Activated CD8-positive, alpha-beta memory T cell treated with anti-CD3 and anti-CD28 coated beads, Interleukin-2, amount 50 U/mL, for 48 hours (primary cell): ENCODE measurements at places on chromosomes 5 and 9.

DNA sequence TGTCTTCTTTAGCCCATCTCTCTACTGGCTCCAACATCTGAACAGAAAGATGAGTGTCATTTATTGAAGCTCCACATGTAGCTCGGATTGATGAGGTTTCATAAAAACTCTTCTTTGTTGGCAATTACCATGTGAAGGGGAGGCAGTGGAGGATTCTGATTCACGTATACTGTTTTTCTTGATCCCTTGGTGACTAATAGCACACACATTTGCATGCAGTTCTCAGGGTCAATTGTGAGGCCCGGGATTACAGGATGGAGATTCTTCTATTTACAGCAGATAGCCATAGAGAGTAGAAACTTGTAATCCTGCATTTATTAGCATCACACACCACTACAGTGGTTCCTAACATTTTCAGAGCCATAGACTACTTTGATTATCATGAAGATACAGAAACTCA lies 133.2 kb upstream of the MARCHF11 start:
- DNase-seq: no peak

- no peak for DNase-seq
These were observed 60.8 kb upstream of the PTGER4 start for GRCh38 chr5:40618926-40619325.

DNA sequence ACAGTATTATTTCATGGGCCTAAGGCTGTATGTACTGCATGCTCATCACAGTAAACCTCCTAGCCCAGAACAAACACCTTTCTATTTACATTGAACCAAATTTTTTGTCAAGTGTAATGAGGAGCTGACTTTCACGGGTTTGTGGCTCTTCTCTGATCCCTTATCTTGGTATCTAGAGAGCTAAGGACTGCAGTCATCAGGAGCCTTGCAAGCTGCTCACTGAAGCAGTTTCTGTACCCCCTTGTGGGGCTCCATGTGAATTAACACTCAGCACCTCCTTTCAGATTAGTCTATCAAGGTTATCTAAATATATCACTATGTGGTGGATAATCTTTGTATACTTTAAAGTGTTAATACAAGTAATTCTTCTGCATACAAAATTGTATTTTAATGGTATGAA lies 108.2 kb downstream of the AUH start:
- DNase-seq: no peak

GRCh38 chr5:39194466-39195136 lies 24.8 kb downstream of the FYB1 start:
- DNase-seq: no peak

DNA sequence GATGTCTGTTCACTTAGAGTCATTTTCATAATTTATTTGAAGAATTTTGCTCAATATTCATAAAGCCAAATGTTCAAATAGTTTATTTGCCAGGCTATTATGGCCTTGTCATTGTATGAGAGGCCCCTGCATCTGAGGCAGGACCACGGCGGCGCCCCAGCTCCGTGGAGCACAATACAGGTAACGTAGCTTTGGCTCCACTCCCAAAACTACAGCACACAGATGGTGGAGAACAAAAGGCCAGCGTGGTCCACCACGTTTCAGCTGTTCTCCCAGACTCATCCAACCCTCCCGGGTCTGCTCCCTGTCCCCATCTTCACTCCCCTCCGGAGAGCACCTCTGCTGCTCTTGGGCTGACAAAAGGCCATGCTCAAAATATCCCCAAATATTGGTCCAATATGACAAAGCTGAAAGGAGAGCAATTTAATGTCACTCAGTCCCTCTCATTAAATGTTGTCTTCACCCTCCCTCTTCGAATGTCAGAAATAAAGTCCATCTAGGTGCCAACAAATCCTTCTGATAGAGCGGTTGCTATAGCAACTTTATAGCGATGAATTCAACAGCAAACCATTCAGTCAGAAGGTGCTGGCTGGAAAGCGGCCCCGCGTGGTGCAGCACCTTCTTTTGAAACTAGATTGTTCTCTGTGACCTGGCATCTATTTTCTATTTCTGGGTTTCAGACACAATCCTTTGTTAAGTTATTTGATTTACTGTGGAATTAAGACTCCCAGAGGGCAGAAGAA lies 504.3 kb downstream of the ARHGEF28 start:
- DNase-seq: no peak

DNA sequence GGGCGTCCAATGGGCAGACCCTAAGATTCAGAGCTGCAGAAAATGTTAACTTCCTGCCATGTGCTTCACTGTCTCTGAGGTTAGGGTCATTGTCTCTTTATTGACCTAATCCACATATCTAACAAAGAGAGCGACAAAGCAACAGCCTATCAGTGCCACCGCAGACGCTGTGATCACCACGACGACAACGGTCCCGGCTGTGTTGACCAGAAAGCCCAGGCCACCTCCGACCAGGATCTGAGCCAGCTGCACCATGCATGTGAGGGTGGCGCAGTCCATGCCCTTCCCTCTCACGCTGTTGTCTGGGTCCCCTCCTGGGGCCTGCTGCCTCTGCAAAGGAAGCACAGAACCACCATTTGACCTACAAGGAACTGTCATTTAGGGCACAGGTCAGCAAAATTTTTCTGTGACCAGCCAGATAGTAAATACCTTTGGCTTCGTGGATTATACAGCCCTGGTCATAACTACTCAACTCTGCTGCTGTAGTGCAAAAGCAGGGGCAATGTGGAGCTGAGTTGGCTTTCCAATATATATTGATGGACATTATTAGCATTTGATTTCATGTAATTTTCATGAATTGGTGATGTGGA lies 8.5 kb downstream of the RXFP3 start:
- DNase-seq: no peak

DNA sequence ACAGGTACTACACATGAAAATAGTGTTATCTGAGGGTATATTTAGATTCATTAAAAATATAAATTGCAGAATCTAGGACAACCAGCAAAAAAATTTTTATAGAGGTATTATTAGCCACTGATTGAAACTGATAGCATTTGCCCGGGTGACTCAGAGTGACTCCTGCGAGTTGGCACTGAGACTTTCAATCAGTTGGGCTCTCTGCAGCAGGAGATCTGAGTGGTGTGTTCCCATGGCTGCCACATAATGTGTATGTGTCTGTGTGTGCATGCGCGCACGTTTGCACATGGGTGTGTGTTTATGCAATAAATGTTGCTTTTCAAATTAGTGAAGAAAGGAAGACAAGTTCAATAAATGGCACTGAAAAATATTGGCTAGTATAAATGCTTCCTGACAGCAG lies 100.1 kb upstream of the MRPS30 start:
- DNase-seq: no peak
